Left renal cortex interstitium (tissue), 4 donors: ENCODE measurements at places on chromosomes 13 and 19. TPM values are rescaled to one million over a fixed set of nuclear protein-coding genes. Genes with fewer than 3 reads are reported as not detected.

The PROZ gene
- 0.86 TPM for polyA plus RNA-seq

The HRC gene
- 38.8 TPM for polyA plus RNA-seq

The ATP8B3 gene
- 0.90 TPM for polyA plus RNA-seq

GRCh38 chr13:87779426-87779825 is 108.3 kb downstream of the SLITRK5 start:
- DNase-seq = no peak

The LILRA1 gene
- 0.32 TPM for polyA plus RNA-seq

- DNase-seq = no peak
These were observed 183.6 kb upstream of the EDNRB start for GRCh38 chr13:78102121-78102677.

The CDX2 gene
- not detected for polyA plus RNA-seq

DNA sequence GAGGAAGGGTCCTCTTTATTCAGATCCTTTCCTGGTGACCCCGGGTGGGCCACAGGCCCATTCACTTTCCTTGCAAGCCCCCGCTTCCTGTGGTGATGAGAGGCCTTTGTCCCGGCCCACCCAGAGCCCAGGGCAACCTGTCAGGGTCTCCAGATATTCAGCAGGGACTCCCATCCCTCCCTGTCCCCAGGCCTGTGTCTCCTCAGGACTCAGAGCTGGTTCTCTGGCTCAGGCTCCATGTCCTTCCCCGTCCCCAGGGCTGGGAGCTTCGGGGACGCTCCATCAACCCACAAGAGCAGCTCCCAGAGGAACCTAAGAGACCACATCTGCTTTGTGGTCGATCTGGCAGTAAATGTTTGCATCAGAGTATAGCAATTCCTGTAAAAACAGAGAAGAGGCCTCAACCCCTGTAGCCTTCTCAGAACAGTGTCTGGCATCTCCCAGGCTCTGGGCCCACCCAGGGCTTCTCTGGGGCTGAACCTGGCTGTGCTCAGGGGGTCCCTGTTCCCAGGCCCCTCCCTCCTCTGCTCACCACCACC is 7.8 kb downstream of the CEACAM4 start:
- no peak for DNase-seq

DNA sequence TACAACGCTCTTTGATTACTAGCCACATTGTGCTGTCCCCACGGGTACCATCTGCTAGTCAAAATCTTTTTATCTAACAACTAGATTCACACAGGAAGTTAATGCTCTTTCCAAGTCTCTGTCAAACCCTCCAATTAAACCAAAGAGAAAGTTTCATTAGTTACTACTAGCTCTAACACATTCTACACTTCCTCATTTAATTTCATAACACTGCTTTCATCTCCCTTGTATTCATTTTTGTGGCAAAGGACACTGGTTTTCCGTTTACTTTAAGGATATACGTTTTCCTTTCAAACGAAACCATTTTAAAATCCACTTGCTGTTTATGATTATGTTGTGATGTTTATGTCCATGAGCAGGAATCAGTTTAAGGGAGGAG is 5.3 kb downstream of the DYRK1B start:
- DNase-seq = no peak

GRCh38 chr13:48318377-48318811 is 14.8 kb downstream of the RB1 start:
- DNase-seq = no peak

DNA sequence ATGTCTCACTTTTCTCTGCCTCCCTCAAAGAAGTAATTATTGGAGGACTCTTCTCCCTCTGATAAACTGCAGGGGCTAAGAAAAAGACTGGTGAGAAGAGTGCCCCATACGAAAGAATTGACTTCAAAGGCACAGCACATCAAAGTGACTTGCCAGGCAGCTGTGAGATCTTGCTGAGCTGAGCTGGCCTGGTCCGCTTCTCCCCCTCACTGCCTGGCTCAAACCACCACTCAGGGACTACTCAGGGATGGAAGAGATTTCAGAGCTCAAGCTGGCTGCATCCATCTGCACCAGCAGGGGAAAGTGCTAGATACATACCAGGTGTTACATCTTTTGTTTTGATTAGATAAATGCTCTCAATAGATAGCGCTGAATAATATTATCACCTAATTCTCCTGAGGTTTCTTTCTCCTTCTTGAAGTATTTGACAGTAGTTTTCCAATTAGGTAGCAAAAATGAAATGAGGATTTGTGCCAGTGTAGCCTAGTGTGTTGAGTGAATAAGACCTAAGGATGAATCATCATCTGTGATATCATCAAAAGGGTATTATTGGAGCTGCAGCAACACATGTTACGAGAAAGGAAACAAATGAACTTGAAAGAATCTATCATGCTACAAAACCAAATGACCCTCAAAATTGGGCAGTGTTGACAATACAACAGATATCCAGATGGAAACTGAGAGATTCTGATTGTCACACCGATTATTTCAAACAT is 379.8 kb downstream of the TBC1D4 start:
- DNase-seq = no peak

DNA sequence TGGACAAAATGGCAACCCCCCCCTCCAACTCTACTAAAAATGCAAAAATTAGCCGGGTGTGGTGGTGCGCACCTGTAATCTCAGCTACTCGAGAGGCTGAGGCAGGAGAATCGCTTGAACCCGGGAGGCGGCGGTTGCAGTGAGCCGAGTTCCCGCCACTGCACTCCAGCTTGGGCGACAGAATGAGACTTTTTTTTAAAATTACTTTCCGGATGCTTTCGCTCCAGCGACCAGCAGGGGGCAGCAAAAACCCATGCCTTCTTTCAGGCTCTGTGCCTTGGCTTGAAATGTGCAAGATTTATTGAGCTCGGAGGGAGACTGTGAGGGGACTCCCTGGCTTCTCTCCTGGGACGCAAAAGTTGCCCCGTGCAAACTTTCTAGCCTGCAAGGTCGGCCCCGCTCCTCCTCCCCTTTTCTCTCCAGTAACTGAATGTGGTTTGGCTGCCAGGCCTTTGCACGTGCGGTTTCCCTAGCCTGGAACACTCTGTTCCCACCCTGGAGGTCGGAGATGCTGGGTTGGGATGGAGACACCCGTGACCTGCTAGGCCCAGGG is 61.4 kb upstream of the NFIC start:
- peak; percentile 50 for DNase-seq

DNA sequence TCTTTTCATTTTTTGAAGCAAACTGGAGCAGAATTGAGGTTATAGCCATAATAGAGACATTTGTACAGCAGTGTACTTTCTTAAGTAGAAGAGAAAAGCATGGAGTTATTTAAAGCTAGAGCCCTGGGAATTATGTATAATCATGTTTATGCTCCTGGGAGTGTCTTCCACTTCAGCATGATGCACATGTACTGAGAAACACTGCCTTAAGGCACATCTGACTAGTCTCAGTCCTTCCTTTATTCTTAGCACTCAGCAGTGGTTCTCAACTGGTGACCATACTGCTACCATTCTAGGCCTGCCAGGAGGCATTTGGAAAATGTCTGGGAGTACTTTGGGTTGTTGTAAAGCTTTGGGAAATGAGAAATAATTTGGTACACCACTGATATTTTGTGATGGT is 45.8 kb downstream of the VWA8 start:
- no peak for DNase-seq

DNA sequence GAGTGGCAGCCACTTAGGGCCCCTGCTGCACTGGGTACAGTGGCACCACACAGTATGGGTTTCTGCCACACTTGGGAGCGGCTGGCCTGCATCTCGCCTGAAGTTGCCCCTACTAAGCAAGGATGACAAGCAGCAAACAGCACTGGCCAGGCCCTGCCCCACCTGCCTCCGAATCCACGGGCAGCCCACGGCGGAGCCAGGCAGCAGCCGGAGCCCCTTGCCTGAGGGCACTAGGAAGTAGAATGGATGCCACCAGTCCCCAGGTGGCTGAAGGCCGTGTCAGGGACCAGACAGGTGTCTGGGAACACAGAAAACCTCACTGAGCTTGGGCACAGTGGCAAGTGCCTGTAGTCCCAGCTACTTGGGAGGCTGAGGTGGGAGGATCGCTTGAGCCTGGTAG is 19.4 kb downstream of the MLLT1 start:
- DNase-seq = no peak

DNA sequence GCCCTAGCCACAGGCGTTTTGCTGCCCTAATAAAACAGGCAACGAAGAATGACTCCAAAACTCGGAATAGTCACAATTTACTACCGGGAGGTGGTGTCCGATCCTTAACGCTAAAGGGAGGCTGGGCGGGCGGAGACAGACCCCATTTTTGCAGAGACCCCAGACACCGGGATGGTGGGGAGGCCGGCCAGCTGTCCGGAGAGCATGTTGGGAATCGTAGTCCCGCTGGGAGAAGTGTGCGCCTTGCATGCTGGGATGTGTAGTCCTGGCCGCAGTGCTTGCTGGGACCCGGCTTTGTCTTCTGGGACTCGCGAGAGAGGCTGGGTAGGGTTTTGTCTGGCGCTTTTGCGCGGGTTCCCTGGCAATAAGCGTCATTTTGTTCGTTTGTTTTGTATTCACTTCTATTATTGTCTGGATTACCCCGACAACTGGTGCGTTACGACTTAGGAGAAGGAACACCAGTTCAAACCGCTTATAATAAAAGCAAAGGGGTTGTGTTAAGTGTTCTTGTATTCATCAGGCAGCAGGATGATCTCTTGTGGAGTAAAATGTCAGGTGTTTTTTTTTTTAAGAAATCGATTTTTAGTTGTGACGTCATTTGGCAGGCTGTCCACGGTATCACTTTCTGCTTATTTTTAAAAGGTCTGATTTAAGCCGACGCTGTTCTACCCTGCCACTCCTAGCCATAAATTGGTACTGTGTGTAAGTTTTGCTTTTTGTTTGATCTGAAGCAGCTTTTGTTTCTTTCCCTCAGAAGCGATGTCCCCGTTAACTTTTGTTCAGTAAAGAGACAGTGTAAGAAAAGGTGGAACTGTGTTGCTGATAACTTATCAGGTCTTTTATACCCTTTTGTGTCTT is 676 bp upstream of the HSPH1 start:
- DNase-seq = peak; percentile 98

GRCh38 chr13:45374917-45375316 is 33.9 kb upstream of the TPT1 start:
- no peak for DNase-seq

DNA sequence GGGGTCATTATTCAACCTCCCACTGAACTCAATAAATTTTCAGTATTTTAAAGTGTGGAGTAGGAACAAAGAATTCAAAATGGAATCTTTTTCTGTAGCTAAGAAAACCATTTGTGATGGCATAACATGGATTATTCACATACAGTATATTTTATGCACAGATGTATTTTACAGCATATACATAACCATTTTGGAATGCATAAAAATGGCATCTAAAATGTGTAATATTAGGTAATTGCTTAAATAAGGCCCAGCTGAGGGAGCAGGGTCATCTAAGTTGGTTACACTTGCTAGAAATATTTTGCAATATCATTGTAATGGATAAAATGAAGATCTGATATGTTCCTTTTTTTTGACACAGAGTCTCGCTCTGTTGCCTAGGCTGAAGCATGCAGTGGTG is 146.9 kb downstream of the LMO7 start:
- no peak for DNase-seq
